ENCODE measurements at places on chromosomes 1 and 21. TPM values are rescaled to one million over a fixed set of nuclear protein-coding genes. Genes with fewer than 3 reads are reported as not detected.

Gene DOCK7
- 29.2 TPM for total RNA-seq

DNA sequence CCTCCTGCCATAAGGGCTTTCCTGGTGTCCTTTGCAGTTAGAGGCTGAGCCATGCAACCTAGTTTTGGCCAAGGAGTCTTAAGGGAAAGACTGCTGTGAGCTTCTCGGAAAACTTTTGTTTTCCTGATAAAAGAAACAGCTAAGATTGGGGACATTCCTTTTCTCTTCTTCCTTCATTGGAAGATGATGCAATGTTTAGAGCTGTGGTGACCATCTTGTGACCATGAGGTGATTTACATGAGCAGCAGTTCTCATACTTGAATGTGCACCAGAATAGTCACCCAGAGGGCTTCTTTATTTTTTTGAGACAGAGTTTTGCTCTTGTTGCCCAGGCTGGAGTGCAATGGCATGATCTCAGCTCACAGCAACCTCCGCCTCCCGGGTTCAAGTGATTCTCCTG lies 20.4 kb upstream of the SMAP2 start:
- no peak for DNase-seq

- no peak for DNase-seq
Measured at GRCh38 chr1:1990222-1990621, 13.4 kb downstream of the CFAP74 start.

DNA sequence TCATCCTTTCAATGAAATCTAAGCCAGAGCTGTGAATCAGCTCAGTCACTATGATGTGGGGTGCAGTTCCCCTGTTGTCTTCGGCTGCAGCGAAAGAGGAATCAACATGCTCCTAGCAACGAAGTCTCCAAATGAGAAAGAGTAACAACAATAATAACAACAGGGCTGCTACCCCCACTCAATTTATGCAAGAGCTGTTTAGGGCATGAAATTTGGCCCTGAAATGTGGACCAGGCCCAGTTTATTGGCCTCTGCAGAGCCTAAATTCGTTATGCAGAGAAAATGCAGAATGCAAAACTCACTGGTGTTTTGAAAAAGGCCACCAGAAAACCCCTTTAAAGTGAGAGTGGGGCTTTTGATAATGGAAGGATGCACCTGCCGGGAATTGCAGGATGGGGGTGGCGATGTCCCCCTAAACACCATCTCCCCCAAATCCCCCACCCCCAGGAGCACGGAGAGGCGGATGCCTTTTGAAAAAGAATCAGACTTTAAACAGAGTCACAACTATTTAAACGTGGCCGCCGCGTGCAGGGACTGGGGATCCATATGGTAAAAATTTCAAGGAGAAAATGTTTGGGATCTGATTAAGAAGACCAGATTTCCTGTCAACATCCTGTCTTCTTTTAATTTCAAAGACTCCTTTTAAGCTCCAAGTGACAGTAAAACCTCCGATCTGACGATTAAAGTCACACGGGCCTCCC lies 1.9 kb downstream of the RUNX3 start:
- DNase-seq: no peak

Gene KRTAP7-1
- not detected for total RNA-seq

Gene NFASC
- total RNA-seq: 16.8 TPM

Gene TATDN3
- total RNA-seq: 15.6 TPM

- no peak for DNase-seq
Measured at GRCh38 chr1:223109581-223110026, 33.4 kb downstream of the TLR5 start.

Gene TADA1
- total RNA-seq: 28.4 TPM

Gene SMIM34
- total RNA-seq: not detected

Gene MMEL1
- total RNA-seq: not detected

DNA sequence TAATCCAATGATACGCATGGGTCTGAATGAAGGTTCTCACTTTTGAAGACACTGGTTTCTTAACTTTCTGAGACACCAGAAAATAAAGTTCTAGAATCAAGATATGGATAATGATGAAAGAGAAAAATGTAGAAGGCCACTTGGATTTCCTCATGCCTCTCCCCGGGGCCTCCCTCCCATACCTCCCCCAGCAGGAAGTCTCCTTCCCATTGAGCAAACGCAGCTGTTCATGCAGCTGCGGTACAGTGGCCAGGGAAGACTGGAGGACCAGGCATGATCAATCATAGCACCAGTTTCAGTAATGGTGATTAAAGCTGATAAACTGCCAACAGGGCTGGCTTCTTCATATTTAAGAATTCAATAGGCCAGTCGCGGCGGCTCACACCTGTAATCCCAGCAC lies 10.9 kb upstream of the UBR4 start:
- no peak for DNase-seq

- peak; percentile 16 for DNase-seq
Measured at GRCh38 chr21:38341546-38342012, 84.8 kb downstream of the KCNJ15 start.

GRCh38 chr1:208595745-208596144 lies 351.6 kb upstream of the PLXNA2 start:
- DNase-seq: peak; percentile 66

GRCh38 chr1:5996641-5997270 lies 4.5 kb upstream of the NPHP4 start:
- no peak for DNase-seq

- DNase-seq: peak; percentile 62
Measured at GRCh38 chr1:182781841-182782586, 7.6 kb upstream of the NPL start.

- DNase-seq: no peak
Measured at GRCh38 chr1:214241060-214241459, 39.9 kb upstream of the SMYD2 start.

GRCh38 chr1:236060286-236060685 lies 4.6 kb downstream of the NID1 start:
- DNase-seq: no peak

Gene CYP4A11
- not detected for total RNA-seq

Gene PGBD2
- 9.6 TPM for total RNA-seq

Gene CD48
- total RNA-seq: not detected

GRCh38 chr1:193726722-193727121 lies 540.3 kb upstream of the B3GALT2 start:
- DNase-seq: no peak

Measured in MG63 (cell line).